ENCODE measurements at places on chromosomes 5 and 9.
A peak's percentile ranks its signal among the peaks of the same experiment; 100 is the strongest.

- no peak for DNase-seq
Observed at GRCh38 chr5:89179731-89180130, 296.7 kb upstream of the MEF2C start.

- no peak for DNase-seq
Observed at GRCh38 chr9:37917313-37917731, 13.4 kb upstream of the SLC25A51 start.

GRCh38 chr5:148000036-148000435 is 63.7 kb upstream of the SPINK5 start:
- DNase-seq = no peak

- peak; percentile 34 for DNase-seq
Observed at GRCh38 chr5:159341906-159342310, 11.6 kb upstream of the IL12B start.

- no peak for DNase-seq
Observed at GRCh38 chr9:85114799-85115198, 445.3 kb downstream of the NTRK2 start.

- no peak for DNase-seq
Observed at GRCh38 chr5:156647034-156647451, 203.1 kb upstream of the PPP1R2B start.

- DNase-seq = no peak
Observed at GRCh38 chr9:13705373-13705772, 425.9 kb upstream of the MPDZ start.

DNA sequence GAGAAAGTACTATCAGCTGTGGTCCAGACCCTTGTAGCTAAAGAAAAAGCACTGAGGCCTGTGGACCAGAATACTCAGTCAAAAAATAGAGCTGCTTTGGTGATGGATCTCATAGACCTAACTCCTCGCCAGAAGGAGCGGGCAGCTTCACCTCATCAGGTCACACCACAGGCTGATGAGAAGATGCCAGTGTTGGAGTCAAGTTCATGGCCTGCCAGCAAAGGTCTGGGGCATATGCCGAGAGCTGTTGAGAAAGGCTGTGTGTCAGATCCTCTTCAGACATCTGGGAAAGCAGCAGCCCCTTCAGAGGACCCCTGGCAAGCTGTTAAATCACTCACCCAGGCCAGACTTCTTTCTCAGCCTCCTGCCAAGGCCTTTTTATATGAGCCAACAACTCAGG is 8.9 kb downstream of the RAB24 start:
- no peak for DNase-seq

- no peak for DNase-seq
Observed at GRCh38 chr5:173236531-173237142, 1.6 kb upstream of the NKX2-5 start.

DNA sequence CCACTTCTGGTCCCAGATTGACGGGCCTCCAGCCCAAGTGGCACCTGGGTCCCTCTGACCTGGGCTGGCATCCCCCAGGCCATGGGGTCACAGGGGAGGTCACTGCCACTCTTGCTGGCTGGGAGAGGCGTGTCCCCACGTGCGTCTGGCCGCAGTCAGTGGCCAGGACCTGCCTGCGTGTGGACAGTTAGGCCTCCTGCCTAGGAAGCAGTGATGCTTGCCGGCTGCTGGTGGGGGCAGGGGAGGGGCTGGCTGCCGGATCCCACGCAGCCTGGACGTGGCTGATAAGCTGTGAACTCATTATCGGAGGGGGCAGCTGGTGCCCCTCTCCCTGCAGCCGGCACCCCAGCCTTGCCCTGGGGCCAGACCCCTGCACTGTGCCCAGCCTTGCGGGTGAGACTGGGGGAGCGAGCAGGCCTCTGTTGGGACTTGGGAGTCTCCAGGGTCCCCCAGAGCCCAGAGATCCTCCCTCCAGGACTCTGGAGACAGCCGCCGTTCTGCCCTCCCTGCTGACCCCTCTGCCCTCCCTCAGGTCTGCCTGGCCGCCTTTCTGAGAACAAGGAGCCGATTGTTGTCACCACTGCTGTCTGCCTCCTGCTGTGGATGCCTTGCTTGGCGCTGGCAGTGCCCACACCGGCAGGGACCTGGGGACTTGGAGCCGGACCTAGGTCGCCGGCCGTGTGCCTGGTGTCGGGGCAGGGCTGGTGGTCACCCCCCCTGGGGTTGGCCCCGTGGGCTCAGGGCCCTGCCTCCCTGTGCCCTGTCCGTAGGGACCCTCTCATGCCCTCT is 12.3 kb downstream of the RXRA start:
- no peak for DNase-seq

GRCh38 chr9:120755810-120756434 is 37.3 kb downstream of the FBXW2 start:
- peak; percentile 58 for DNase-seq

- DNase-seq = no peak
Observed at GRCh38 chr9:133693116-133693515, 45.0 kb downstream of the SARDH start.

DNA sequence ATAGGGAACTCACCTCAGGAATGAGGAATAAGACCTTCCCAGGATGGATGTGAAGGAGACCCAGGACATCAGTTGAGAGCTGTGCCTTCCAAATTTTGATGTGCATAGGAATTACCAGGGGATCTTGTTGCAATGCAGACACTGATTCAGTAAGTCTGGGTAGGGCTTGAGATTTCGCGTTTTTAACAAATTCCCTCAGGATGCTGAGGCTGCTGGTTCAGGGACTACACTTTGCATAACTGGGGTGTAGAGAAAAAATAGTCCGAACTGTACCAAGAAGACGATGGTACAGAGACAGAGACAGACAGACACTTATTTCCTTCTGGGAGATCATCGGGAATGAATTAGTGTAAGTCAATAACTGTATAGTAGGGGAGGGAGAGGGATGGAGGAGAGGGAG is 82.3 kb upstream of the FREM1 start:
- no peak for DNase-seq

GRCh38 chr5:169248550-169248949 is 52.4 kb downstream of the SLIT3 start:
- no peak for DNase-seq

DNA sequence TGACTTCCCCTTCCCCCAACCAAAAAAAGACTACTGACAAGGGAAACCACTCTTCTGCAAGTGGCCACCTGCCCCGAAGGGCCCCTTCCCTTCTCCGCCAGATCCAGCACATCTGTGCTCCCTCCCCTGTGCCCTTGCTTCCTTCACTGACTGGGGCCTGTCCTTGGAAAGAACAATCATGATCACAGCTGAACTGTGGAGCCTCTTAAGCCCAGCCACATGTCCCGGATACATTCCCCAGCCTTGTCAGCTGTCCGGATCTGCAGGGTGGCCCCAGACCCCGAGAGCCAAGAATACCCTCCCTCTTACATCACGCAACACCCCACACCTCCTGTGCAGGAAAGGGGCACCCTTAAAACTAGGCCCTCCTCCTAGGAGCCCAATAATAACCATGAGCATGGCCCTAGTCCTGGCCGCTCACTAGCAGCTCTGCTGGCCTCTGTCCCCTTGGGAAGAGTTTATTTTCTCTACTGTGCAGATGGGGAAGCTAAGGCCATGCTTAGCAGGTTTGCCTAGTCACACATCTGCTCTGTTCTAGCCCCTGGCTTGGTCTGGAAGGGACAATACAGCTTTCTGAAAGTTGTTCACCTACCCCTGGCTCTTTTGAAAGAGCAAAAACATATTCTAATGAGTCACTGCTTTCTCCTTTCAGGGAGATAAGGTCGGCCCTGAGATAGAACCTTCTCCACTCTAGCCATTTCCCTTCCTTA is 3.8 kb downstream of the SPRY4 start:
- DNase-seq = no peak

DNA sequence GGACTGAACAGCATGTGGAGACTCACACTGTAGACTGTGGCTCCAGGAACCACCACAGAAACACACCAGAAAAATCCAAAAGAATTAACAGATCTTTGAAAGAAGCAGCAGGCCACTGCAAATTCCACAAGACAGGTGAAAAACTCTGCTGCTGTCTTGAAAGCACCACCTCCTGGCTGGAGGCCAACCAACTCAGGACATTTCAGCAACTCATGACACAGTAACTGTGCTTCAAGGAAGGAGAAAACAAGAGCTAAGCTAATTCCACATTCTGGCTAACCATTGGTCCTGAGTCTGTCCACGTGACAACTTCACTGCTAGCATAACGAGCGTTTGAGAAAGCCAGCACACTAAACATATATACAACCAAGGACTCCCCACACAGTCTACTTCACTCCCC is 625.1 kb downstream of the PRELID2 start:
- DNase-seq = no peak

GRCh38 chr5:31144364-31144763 is 49.1 kb upstream of the CDH6 start:
- no peak for DNase-seq

DNA sequence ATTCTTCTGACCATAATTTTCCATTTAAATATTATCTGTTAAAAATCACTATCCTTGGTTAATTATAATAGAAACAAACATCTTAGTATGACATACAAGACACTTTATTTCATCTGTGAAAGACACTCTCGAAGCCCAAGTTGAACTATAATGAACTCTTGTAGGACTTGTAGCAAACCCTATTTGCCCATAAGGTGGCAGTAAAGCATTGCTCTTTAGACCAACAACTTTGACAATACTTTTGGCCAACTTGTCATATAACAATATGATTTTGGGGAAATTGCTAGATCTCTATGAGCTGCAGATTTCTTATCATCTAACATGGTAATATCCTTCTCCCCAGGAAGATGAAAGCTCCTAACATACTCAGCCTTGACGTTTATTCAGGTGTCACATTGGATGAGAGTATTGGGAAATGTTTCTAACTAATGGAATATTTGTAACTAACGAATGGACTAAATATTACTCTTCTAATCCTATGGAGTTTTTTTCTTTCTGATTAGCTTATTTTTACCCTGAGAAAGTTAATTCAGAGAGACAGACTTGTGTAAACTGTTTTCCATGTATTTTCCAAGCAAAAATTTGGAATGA is 11.0 kb downstream of the SPINK14 start:
- no peak for DNase-seq

DNA sequence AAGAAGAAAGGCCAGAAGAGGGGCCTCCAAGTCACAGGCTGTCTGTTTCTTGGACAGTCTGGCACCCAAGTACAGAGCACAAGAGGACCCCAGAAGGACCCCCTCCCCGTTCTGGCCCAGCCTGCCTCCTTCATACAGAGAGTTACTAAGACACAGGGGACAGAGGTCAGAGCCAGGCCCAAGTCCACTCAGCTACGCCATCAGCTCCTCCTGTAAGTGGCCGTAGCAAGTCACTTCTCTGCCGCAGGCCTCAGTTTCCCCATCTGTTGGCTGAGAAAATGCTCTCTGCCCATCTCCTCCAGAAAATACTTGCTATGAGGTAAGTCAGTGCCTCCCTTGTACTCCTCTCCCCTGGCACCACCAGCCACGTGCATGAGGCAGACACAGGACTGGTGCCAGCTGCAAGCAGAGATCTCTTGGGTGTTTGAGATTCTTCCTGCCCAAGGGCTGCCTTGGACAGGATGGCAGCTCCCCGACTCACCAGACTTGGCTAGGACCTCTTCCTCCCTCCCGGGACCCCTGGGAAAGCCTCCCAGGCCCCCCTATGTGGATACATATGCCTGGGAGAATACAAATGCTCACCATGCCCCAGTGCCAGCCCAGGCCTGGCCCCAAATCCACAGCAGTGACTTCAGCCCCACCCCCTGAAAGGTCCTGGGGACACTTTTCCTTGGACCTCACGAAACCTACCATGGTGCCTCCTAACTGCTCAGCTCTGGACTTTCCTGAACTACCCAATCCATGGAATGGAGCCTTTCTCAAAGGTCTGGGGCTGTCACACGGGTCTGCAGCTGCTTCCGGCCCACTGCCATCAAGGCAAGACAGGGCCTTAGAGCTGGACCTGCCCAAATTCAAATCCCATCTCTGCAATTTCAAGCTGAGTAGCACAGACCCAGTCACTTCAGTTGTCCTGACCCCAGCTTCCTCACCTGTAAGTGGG is 5.1 kb downstream of the EEIG1 start:
- DNase-seq = no peak

GRCh38 chr9:36872641-36873040 is 161.4 kb downstream of the PAX5 start:
- no peak for DNase-seq

- DNase-seq = no peak
Observed at GRCh38 chr9:112248722-112249121, 73.6 kb upstream of the SUSD1 start.

GRCh38 chr5:179906795-179907555 is 722 bp downstream of the TBC1D9B start:
- DNase-seq = peak; percentile 31

DNA sequence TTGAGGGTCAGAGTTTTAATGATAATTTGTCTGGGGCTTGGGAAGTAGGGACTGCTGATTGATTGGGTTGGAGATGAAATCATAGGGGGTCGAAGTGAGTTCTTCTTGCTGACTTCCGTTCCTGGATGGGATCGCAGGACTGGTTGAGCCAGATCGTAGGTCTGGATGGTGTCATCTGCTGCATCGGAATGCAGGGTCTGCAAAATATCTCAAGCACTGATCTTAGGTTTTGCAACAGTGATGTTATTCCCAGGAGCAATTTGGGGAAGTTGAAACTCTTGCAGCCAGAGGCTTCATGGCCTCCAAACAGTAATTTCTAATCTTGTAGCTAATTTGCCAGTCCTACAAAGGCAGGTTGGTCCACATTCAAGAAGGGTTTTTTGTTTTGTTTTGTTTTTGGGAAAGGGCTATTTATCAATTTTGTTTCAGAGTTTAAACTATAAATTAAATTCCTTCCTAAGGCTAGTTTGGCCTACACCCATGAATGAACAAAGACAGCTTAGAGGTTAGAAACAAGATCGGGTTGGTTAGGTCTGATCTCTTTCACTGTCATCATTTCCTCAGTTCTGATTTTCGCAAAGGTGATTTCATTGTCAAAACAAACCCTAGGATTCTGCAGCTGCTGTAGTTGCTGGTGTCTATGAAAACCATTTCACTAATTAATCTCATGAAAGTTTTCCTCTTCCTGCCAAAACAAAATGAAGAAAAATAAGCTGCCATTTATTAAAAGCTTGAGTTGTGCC is 388.0 kb downstream of the TMEM232 start:
- DNase-seq = no peak

- DNase-seq = peak; percentile 87
Observed at GRCh38 chr5:151020304-151021110, at the start of gene GPX3. Gene GPX3 (plus strand): TSS chr5:151020591. CDS start chr5:151020655, 64 bp downstream.

GRCh38 chr9:80066931-80067330 is 495.2 kb downstream of the TLE4 start:
- no peak for DNase-seq

GRCh38 chr5:39194466-39195136 is 24.8 kb downstream of the FYB1 start:
- peak; percentile 17 for DNase-seq

Data from hepatic stellate cell (primary cell).